HTR-8/SVneo (cell line): ENCODE measurements at places on chromosomes 16 and 17.

DNA sequence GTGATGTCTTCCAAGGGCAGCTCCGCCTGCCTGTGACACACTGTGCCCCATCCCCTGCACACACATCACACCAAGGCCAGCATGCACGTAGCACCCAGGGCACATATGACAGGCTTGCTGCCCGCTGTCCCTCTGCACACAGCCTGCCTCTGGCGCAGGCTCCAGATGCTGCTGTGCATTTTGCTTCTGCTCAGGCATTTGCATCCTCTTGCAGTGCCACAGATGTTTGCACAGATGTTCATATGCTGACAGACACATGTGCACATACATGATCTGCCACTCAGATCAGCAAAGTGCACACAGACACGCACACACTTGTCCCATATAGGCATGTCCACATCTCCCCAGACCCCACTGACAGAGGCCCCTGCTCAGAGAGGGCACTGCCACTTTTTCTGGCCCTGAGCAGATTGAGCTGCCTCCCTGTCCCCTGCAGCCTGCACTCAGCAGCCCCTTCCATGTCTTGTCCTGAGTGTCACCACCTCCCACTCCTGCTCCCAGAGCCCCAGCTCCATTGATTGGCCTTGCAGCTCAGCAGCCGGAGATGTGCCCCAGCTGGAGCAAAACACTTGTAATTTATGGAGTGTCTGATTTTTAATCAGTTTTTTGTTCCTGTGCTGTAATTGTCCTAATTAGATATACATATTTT lies 115.1 kb upstream of the RPL38 start:
- DNase-seq: no peak

- no peak for DNase-seq
These were observed 8.6 kb upstream of the METTL9 start for GRCh38 chr16:21590796-21591195.

DNA sequence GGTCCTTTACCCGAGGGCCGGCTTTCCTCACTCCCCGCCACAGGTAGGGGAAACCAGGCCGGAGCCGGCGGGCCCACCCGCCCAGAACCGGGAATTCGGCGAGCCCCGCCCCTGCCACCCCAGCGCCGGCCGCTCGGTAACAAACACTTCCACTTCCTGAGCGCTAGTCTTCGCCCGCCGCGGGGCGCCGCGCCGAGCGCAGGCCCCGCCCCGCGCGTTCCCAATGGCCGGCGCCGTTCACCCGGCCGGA lies 224 bp upstream of the NHERF1 start:
- DNase-seq: no peak

GRCh38 chr16:785563-786535 lies 2.3 kb downstream of the RPUSD1 start:
- DNase-seq: no peak

- DNase-seq: no peak
These were observed 1.5 kb downstream of the SOCS7 start for GRCh38 chr17:38353086-38353604.

DNA sequence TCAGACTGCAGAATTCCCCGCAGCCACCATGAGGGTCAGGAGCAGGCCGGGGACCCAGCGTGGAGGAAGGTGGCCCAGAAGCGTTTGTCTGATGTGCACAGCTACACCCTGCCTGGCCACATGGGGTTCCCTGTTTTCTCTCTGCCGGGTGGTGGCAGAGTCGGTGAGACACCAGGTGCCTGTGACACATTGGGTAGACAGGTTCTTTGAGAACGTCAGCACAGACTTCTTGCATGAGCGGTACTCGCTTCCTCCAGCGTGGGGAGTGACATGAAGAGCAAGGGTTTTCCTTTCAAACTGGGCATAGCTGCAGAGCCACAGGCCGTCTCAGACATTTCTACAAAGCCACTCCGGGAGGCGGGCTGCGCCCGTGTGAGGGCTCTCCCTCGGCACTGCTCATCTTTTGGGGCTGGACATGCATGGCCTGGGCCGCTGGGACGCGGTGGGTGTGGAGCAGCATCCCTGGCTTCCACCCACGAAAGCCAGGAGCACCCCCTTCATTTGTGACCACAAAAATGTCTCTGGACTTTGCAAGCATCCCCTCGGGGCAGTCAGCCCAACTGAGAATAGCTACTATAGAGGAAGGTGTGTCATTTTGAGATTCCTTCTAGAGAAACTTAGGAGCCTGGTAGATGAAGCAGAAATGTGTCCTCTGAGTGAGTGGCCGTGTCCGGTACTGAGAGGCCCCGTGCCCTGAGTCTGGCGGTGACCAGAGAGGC lies 26.0 kb downstream of the NME3 start:
- DNase-seq: peak; percentile 80

- DNase-seq: no peak
These were observed 2.3 kb upstream of the WFIKKN1 start for GRCh38 chr16:628321-629061.

DNA sequence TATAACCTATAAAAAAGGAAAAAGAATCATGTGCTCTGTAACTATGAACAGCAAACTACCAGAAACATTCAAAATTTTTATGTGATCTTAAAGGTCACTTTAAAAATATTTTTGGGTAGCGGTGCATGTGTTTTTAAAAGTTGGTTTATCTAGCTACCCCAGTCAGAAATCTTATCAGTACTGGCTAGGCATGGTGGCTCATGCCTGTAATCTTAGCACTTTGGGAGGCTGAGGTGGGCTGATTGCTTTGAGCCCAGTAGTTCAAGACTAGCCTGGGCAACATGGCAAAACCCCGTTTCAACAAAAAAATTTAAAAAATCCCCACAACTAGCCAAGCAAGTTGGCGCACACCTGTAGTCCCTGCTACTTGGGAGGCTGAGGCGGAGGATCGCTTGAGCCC lies 3.7 kb downstream of the CAPNS2 start:
- DNase-seq: no peak

DNA sequence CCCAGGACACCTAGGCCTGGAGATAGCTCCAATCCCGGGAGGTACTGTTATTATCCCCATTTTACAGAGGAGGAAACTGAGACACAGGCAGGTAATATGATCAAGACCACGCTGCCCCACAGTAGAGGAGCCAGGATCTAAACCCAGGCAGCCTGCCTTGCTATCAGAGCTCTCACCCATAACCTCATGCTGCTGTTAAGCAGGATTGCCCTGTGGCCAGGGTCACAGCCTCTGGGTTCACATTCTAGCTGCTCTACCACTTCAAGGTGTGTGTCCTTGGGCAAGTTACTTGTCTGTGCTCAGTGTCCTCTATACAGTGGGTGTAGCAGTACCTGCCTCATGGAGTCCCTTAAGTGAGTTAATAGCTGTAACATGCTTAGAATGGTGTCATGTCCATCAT lies 1015.3 kb downstream of the KCNJ18 start:
- DNase-seq: no peak

- DNase-seq: peak; percentile 70
These were observed 5.4 kb downstream of the PGS1 start for GRCh38 chr17:78383725-78384471.
